T-helper 17 cell (primary cell): ENCODE measurements at places on chromosomes 1 and 21.

GRCh38 chr1:181448461-181448860, 34.9 kb upstream of the CACNA1E start:
- DNase-seq: no peak

- DNase-seq: peak; percentile 14
These were observed 61.2 kb upstream of the MCOLN3 start for GRCh38 chr1:85109475-85109874.

DNA sequence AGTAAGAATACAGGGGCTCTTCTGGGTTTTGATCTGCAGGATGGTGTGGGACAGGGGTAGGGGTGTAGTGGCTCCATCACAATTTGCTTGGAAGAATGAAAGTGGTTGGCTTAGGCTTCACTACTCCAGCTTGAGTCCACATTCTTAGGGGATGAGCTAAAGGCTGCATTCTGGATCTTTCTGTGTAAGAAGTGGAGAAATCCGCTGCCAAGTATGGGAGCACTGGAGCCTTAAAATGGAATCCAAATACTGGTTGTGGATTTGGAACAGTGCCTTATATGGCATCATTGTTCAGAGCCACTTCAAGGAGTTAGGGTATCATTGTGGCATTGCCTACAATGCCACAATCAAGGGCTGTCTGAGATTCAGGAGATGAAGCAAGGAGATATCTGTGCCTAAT, 187.1 kb downstream of the LMO4 start:
- DNase-seq: no peak

- DNase-seq: no peak
These were observed 470.6 kb downstream of the PTPRU start for GRCh38 chr1:29706936-29707335.

- DNase-seq: no peak
These were observed 8.5 kb downstream of the SSR2 start for GRCh38 chr1:156012051-156012817.
